ENCODE measurements at places on chromosomes 2 and 18. TPM values are rescaled to one million over a fixed set of nuclear protein-coding genes. Genes with fewer than 3 reads are reported as not detected.

GRCh38 chr2:73111073-73112025, 1.4 kb downstream of the RAB11FIP5 start:
- no peaks in the 10 kb centered on the region for H3K27me3 ChIP-seq
- no peaks in the 10 kb centered on the region for H3K36me3 ChIP-seq
- no peak for DNase-seq
- peak overlapping the region; percentile 91 for H3K4me3 ChIP-seq
- peak overlapping the region; percentile 81 for H3K27ac ChIP-seq
- H3K4me1 ChIP-seq, result peaks cover 12% of the 10 kb centered on the region

- no peak for DNase-seq
- H3K27ac ChIP-seq, result peak overlapping the region; percentile 86
- no peaks in the 10 kb centered on the region for H3K36me3 ChIP-seq
- no peak overlapping the region for H3K4me3 ChIP-seq
- peaks cover 37% of the 10 kb centered on the region for H3K4me1 ChIP-seq
- no peaks in the 10 kb centered on the region for H3K27me3 ChIP-seq
These were observed 175.7 kb downstream of the TGIF1 start for GRCh38 chr18:3625742-3626091.

DNA sequence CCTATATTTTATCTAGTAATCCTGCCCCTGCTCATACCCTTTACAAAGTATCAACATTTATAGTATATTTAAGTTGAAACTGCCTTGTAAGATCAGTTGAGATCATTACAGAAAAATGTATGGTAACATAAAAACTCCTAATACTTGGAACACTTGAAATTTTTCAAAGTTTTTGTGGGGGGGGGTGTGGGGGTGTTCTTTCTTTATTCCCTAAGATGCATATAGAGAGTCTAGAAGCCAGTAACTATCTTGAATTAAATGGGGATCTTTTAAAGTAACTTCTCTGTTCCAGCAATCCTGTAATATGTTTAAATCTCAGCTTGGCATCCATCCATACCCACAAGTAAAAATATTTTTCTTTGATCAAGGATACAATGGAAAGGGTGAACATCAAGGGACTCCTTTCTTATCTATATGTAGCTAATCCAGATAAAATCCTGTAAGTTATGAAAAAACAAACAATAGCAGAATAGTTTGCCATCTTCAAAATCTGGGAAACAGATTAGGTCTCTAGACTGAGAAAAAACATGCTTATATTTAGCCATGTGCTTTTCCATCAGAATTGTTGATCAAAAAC, 455.3 kb downstream of the MEIS1 start:
- no peaks in the 10 kb centered on the region for H3K36me3 ChIP-seq
- H3K27ac ChIP-seq, result no peak overlapping the region
- H3K4me1 ChIP-seq, result no peaks in the 10 kb centered on the region
- H3K27me3 ChIP-seq, result no peaks in the 10 kb centered on the region
- no peak for DNase-seq
- no peak overlapping the region for H3K4me3 ChIP-seq

- no peak overlapping the region for H3K4me3 ChIP-seq
- H3K27ac ChIP-seq, result no peak overlapping the region
- H3K4me1 ChIP-seq, result no peaks in the 10 kb centered on the region
These were observed 117.4 kb downstream of the FAM210A start for GRCh38 chr18:13608791-13609532.

- H3K27ac ChIP-seq, result no peak overlapping the region
- H3K27me3 ChIP-seq, result no peaks in the 10 kb centered on the region
- H3K36me3 ChIP-seq, result no peaks in the 10 kb centered on the region
- H3K4me1 ChIP-seq, result no peaks in the 10 kb centered on the region
- H3K4me3 ChIP-seq, result no peak overlapping the region
- DNase-seq, result no peak
These were observed 688 bp downstream of the CDH20 start for GRCh38 chr18:61333746-61334490.

DNA sequence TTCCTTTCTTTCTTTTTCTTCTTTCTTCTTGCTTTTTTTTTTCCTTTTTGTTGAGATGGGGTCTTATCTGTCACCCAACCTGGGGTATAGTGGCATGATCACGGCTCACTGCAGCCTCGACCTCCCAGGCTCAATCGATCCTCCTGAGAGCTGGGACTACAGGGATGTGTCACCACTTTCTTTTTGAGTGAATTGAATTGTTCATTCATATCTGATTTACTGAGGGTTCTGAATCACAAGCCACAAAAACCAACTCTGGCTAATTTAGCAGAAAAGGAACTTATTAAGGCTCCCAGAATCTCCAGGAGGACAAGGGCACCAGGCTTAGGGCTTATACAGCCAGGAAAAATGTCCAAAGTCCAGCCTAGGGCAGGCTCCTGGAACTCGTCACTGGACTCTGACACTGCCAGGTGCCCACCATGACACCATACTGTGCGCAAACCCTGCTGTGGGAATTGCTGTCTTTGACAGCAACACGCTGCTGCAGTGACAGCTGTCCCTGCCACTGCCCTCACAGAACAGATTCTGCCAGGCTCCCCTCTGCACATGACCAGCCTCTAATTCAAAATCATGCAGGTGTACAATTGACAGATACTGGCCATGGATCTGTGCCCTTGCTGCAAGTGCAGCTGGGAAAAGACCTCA, 42.9 kb upstream of the EML6 start:
- no peaks in the 10 kb centered on the region for H3K36me3 ChIP-seq
- H3K4me3 ChIP-seq, result no peak overlapping the region
- H3K27ac ChIP-seq, result no peak overlapping the region
- DNase-seq, result no peak
- no peaks in the 10 kb centered on the region for H3K4me1 ChIP-seq

GRCh38 chr2:131413148-131413747, 49.3 kb upstream of the RAB6D start:
- peaks cover 3% of the 10 kb centered on the region for H3K27me3 ChIP-seq
- no peak overlapping the region for H3K27ac ChIP-seq
- H3K36me3 ChIP-seq, result no peaks in the 10 kb centered on the region
- H3K4me1 ChIP-seq, result no peaks in the 10 kb centered on the region

DNA sequence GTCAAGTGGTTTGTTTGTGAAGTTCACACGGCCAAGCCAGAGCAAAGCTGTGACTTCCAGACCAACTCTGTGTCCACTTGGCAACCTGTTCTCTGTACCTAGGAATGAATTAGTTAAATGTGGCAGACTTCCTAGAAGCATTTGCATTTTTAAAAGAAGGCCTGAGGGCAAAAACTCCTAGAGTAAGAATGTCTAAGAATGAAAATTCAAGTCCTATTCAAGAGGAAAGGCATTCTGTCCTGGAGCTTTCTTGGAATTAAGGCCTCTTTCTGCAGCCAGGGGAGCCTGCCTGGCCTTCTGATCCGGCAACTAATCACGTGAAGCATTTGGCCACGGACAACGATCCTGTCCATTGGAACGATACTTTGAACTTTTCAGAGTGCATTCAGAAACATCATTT, 155.0 kb downstream of the SETBP1 start:
- H3K27ac ChIP-seq, result peak overlapping the region; percentile 68
- H3K27me3 ChIP-seq, result no peaks in the 10 kb centered on the region
- H3K4me1 ChIP-seq, result peaks cover 13% of the 10 kb centered on the region
- peak; percentile 38 for DNase-seq

DNA sequence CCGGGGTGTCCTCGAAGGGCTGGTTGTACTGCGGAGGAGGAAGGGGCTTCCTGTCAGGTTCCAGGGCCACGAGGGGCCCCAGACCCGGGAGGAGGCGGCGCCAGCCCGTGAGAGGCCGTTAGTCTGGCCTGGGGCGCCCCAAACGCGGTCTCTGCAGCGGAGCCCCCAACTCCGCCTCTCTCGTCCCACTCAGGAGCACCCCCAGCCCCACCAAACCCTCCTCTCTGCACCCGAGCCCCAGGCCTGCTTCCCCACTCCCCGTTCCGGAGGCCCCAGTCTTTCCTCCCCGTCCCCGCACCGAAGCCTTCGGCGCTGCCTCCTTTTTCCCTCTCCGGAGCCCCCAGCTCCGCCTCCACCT, 473 bp downstream of the HJURP start:
- H3K27me3 ChIP-seq, result no peaks in the 10 kb centered on the region
- DNase-seq, result no peak
- no peaks in the 10 kb centered on the region for H3K36me3 ChIP-seq

DNA sequence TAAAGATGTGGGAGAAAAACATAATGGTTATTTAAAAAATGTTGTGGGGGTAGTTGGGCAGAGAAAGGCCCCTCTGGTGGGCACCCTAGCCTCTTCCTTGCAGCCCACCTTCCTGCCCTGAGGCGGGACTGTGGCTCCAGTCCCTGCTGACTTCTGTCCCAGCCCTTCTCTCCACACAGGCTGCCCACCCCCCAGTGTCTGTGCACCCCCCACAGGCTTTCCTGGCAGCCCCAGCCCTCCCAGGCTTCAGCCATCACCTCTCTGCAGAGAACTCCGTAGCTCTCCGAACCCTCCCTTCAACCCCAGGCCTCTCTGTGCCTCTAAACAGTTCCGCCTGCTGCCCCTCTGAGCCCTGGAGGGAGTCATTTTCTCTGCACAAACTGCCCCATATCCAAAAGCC, 75.4 kb downstream of the DYSF start:
- no peak overlapping the region for H3K4me3 ChIP-seq
- no peak overlapping the region for H3K27ac ChIP-seq
- no peaks in the 10 kb centered on the region for H3K27me3 ChIP-seq
- no peaks in the 10 kb centered on the region for H3K36me3 ChIP-seq

GRCh38 chr2:19425419-19425818, 67.0 kb upstream of the OSR1 start:
- H3K4me3 ChIP-seq, result no peak overlapping the region
- H3K27ac ChIP-seq, result no peak overlapping the region
- H3K36me3 ChIP-seq, result no peaks in the 10 kb centered on the region
- no peak for DNase-seq
- H3K27me3 ChIP-seq, result no peaks in the 10 kb centered on the region

GRCh38 chr2:7206111-7206810, 289.0 kb downstream of the RNF144A start:
- no peaks in the 10 kb centered on the region for H3K36me3 ChIP-seq
- no peaks in the 10 kb centered on the region for H3K4me1 ChIP-seq
- no peak overlapping the region for H3K27ac ChIP-seq
- DNase-seq, result no peak

ARHGAP25 gene
- total RNA-seq, result 6.7 TPM

MDH1 gene
- 112 TPM for total RNA-seq

LCT gene
- total RNA-seq, result 0.12 TPM

CNDP1 gene
- total RNA-seq, result 14.9 TPM

G6PC2 gene
- not detected for total RNA-seq

C2orf66 gene
- total RNA-seq, result not detected

LYPD6B gene
- total RNA-seq, result not detected

TWIST2 gene
- total RNA-seq, result not detected

OSBPL6 gene
- 4.1 TPM for total RNA-seq

DSG4 gene
- total RNA-seq, result not detected

Data from right lobe of liver (tissue), 6 donors.